T-helper 2 cell treated with Interferon-gamma antibody and Interleukin-4, amounts not matched to agents 5 μg/mL and 100 μg/mL, for 36 hours (primary cell): ENCODE measurements at places on chromosomes 3 and 15.

DNA sequence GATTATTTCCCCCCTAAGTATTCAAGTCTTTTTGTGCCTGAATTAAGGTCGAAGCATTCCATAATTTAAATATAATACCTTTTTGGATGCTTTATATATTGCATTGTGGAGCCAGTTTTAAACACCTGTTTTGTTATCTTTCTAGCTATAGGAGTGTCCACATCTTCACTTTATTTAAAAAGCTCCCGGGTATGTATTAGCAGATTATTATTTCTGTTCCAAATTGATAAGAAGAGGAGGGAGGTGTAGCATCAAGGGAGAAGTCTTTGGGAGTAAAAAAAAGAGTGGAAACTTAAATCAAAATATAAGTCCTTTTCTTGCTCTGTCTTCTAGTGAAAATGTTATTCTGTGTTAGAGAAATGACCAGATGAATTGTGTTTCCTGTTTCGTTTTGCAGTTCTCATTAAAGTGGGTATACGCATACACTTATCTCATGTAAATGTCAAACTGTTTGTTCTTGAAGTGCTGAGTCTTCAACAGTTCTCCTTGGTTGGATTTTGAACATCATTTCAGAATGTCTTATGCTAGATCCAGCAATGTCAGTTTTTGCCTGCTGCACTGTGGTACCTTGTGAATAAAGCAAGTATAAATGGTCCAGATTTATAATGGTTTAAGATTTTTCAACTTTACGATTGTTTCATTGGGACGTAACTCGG, 105.8 kb downstream of the FNDC3B start:
- no peak for DNase-seq

GRCh38 chr15:78201281-78202190, 32.8 kb downstream of the ACSBG1 start:
- no peak for DNase-seq

DNA sequence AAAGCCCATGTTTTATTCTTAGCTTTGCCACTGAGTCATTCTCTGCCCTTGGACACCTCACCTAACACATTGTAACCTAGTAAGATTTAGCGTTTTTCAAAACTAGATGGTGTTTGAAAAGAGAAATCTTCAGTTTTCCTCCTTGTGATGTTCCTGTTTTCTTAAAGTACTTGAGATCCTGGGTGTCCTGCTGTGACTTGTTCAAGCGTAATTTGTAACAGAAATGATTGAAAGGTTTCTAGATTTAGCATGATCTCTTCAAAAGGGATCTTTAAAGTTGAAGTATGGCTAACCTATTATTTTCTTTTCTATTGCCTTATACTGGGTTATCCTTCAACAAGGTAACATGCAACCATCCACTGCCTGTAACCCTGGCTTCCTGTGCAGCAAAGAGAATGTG, 32.6 kb upstream of the SPATA16 start:
- DNase-seq = no peak

DNA sequence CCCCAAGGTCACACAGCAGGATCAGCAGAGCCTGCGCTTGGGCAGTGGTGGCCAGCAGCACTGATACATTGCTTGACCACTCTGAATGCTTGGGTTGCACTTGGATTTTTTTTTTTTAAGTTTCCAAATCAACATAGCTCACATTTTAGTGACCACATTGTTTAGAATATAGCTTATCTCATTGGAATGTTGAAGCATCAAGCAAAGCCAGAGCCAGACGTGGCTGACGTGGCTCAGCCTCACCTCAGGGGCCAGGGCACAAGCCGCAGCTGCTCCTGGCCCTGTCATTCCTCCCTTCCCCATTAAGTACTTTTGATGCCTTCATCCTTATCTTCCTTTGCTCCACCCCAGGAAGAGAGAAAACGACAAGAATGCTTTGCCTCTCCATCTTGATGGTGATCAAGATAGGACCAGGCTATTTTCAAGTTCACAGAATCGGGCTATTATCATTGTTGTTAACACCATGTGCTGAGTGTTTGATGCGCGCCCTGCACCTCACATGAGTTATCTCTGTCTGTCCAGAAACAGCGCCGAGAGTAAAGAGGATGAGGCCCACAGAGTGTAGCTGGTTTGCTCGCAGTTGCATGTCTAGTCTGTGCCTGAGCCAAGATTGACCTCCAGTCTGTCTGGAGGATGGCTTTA, 75.8 kb downstream of the AAGAB start:
- no peak for DNase-seq

DNA sequence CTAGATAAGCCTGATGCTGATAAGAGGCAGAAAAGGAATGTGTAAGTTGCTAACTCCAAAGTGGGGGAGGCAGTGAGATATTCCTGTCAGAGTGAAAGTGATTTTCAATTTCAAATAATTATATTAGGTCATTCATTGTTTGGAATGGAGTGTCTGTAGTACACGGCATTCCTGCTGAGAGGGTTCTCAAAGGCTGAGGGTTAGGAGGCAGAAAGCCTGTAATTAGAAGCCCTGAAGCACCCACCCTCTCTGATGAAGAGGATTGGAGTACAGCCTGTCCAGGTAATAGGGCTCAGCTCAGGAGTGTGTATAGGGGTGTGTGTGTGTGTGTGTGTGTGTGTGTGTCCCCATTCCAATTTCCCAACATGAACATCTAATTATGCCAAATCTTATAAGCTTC, 486.8 kb downstream of the MAGI1 start:
- no peak for DNase-seq

DNA sequence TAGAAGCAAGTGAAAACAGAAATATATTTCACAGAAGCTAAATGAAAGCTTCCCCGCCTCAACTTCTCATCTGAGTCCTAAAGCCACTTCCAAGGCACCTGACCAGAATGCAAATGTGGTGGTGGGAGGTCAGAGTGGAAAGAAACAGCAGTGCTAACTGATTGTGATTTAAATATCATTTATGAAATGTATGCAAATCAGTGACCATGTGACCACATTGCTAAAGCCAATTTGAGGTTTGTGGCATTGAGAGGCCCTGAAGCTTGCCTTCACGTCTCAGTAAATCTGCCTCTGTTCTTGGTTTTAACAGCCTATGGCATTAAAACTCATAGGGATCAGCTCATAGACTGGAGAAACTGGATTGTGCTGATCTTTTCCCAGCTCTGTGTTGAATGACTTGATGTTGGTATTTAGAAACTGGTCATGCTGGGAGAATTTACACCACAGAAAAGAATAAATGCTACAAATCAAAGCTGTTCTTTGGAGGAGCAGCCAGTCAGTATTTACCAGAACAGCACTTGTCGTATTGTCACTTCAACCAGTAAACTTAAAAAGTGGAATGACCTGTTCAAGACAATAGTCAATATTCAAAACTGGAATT, 481.4 kb upstream of the ALCAM start:
- DNase-seq = no peak

GRCh38 chr15:100221471-100222348, 120.1 kb downstream of the ADAMTS17 start:
- DNase-seq = no peak

GRCh38 chr15:60389261-60390077, 8.3 kb downstream of the ANXA2 start:
- DNase-seq = peak; percentile 74

DNA sequence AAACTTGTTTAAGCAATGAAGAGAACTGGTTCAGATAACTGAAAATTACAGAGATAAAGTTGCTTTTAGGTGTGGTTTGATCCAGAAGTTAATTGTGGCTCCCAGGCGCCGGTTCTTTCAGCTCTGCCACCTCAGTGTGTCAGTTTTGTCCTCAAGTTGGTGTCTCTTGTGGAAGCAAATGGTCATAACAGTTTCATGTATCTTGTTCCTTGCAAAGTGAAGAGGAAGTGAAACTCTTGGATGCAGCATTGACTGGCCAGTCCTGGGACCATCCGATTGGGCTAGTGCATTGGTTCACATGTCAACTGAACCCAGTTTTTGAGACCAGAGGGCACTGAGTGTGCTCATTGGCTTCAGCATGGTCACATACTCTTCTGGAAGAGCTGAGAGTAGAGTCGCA, 181.4 kb upstream of the GRM7 start:
- no peak for DNase-seq
